Osteoblast (primary cell): ENCODE measurements at places on chromosomes 1 and 21.

DNA sequence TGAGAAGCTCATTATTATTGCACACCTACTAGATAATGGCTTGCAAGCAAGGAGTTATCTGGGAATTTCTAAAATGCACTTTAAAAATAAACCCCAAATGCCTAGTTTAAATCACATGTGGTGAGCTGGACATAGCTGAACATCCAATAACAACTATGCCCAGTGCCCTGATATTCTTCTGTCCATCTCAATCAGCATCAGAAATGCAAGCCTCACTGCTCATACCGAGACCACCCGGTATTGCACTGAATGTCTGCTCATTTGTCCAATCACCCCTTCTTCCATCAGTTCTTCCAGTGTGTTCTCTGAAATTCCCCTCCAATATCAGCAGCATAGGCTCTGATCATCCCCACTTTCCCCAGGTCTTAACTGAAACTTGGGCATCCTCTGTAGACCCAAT, 383.8 kb downstream of the DSCAM start:
- DNase-seq: no peak

GRCh38 chr1:119929643-119930315, 33.5 kb upstream of the ADAM30 start:
- no peak for DNase-seq

DNA sequence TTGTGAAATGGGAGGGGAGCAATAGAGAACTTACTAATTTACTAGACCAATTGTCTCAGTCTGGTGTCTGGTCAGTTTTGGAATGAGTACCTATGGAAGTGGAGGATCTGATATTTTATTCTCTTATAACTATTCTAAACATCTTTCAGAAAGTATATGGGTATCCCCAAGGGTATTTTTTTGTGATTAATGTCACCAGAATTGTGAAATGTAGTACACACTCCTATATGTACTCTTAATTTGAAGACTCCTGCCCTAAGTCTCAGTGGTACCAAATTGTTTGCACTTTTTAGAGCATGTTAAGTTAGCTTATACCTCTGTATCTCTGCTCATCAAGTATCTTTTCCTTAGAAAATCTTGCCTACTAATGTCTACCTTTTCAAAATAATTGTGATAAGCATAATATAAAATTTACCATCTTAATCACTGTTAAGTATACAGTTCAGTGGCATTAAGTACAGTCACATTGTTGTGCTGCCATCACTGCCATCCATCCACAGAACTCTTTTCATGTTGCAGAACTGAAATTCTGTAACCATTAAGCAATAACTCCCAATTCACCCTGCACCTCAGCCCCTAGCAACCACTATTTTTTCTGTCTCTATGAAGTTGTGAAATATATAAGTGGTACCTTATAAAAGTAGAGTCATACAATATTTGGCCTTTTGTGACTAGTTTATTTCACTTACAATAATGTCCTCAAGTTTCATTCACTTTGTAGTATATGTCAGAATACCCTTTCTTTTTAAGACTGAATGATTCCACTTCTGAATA, 40.5 kb downstream of the SLC30A7 start:
- DNase-seq: no peak

DNA sequence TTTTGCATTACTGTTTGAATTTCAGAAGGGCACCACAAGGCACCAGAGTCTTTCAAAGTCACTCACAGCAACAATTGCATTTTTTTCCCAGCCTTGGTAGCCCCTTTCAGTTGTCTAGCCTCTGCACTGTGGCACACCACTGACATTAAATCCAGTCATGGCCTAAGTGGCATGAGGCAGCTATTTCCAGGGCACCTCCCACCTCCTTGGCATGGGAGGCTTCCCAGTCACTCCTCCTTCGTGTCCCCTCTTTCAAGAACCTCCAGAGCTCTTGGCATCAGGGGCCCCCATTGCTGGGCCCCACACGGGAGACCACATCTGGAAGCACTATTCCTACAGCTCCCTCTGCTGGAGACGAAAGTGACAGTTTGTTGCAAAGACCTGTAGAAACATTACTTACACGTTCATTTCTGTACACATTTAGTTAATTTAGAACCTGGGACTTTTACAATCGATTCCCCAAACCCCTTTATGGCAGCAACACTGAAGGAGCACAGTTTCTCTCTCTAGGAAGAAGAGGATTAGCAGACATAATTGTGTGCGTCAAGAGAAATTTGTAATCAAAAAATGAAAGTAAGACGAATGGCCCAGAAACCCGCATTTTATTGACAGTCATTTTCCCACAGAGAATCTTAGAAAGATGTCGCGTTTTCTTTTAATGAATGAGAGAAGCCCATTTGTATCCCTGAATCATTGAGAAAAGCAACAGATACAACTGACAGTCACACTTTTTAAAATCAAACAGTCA, 5.7 kb upstream of the CHD5 start:
- peak; percentile 68 for DNase-seq

DNA sequence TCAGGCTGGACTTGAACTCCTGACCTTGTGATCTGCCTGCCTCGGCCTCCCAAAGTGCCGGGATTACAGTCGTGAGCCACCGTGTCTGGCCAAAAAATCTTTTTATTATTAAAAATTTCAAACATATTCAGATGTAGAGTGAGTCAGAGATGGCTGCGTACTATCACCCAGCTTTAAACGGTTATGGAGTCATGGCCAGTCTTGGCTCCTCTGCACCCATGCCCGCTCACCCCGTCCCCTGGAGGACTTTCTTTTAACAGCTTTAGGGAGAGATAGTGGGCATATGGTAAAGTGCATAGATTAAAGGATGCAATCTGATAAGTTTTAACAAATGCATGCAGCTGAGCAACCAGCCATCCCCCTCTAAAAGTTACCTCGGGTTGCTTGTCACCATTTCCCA, 51.8 kb downstream of the TNFRSF8 start:
- DNase-seq: peak; percentile 63

DNA sequence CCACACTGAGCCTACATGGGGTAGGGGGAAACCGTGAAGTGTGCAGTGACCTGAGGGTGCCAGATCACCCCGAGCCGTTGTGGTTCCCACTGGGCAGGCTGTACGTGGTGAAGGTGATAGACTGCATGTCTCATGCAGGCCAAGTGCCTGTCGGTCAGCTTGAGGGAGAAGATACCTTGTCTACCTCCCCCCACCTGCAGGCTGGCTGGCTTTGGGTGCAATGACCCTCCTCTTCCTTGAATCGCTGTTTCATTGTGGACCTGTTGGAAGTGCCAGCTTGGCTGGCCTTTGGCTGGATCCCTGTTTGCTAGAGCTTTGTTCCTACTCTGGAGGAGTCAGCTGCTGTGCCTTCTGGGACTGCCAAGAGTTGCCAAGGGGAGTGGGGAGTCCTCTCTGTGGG, 92.5 kb downstream of the GALNT2 start:
- no peak for DNase-seq
